Stimulated activated CD4-positive, alpha-beta T cell treated with anti-CD3 and anti-CD28 coated beads, Interleukin-1b, Interleukin-23, amount 100 ng/mL, for 1 hour (primary cell): ENCODE measurements at places on chromosomes 2 and 18.

GRCh38 chr2:19408592-19408991 lies 50.2 kb upstream of the OSR1 start:
- no peak for DNase-seq

DNA sequence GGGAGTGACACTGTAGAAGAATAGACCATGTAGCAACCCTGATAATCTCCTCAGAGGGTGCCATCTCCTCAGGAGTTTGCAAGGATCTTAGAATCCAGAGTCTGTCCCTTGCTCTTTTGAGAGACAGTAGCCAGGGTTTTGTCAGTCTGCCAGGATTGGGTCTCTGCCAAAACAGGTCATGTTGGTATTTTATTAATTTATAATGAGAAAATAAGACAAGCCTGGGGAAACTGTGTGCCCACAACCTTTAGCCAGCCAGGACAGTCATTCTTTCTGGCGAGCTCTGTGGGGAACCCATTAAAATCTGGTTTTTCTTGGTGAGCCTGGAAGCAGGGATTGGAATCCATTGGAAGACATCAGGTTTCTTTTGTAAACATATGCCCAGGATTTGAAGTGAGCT lies 78.6 kb downstream of the PTPRM start:
- DNase-seq = no peak

GRCh38 chr2:129756276-129756675 lies 223.2 kb upstream of the RAB6C start:
- no peak for DNase-seq

GRCh38 chr18:27094621-27095020 lies 90.5 kb downstream of the CHST9 start:
- no peak for DNase-seq

DNA sequence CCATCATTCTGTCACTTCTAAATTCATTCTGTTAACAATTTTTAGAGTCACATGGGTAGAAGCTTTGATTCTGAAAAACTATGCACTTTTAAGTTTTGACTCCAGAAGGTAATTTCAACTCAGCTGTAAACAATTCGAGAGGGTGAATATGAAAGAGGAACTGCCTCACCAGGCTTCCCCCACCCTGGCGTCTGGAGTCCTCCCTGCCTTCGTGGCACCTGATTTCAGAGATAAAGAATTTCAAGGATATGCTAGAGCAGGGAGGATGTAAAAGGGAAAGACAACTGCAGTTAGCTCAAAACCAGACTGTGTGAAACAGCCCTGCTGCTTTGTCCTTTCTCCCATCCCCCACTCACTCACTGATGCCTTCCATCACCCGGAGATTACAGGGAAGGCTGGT lies 40.7 kb downstream of the ONECUT2 start:
- no peak for DNase-seq

- DNase-seq = no peak
Measured at GRCh38 chr2:173062801-173063200, 12.8 kb upstream of the MAP3K20 start.
